ENCODE measurements at places on chromosomes 7 and 10. TPM values are rescaled to one million over a fixed set of nuclear protein-coding genes. Genes with fewer than 3 reads are reported as not detected.

DNA sequence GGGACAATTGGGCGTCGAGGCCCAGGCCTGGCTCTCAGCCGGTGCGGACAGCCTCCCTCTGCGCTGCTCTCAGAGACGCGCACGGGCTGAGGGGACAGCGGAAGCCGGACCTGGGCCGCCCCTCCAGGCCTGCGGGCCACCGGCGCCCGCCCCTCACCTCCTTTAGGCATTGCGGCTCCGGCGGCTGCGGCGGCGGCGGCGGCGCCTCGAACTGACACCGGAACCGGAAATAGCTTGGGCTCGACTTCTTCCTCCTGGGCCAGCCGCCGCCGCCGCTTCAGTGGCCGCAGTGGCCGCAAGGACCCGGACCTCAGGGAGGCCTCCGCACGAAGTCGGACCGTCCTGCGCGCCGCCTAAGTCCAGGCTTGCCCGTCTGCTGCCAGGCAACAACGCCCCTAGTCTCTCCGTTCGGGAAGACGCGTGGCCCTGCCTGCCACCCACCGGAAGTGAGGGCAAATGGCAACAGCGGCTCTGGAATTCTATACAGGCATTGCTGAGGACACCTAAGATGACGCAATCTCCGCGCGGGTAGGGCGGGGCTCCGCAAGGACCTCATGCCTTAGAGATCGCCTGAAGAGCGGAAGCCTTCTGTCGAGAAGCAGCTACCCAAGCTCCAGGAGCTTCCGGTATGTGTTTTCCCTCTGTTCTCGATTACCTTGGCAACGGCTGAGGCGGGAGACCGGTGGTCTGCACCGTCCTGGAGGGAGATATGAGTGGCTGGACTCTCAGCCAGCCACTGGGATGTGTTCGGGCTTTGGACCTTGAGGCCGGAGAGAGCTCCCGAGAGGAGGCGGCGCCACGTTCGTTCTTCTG is at the start of the genes BUD31 and PDAP1:
Gene BUD31, plus strand, starts transcription at position 591 of the 813 bp plus-strand sequence. CDS start 2,124 bp downstream, outside the sequence.
Gene PDAP1, minus strand, starts transcription at position 219 of the 813 bp plus-strand sequence. Its CDS starts 49 bp downstream, at position 170.
- DNase-seq = peak; percentile 93

GRCh38 chr10:30959836-30960210 is 71.8 kb downstream of the ZNF438 start:
- no peak for DNase-seq

- no peak for DNase-seq
Observed at GRCh38 chr7:46033592-46033991, 112.5 kb upstream of the IGFBP3 start.

The ACTR3C gene
- 18.1 TPM for total RNA-seq

The CPA4 gene
- 17.9 TPM for total RNA-seq

DNA sequence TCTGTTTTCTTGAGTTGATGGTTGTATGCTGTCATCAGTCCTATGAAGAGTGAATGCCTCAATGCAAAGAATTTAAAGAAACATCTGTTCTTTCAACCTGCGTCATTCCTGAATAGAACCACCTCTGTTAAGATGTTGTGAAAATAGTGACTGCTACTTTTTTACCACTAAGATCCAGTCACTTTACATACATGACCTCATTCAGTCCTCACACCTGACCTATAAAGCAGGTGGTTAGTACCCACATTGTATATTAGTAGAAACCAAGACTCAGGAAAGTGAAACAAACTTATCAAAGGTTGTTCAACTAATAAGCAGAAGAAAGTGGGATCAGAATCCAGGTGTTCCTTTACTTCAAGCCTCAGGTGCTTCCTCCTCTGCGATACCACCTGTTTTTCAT is 64.8 kb downstream of the ITGB8 start:
- DNase-seq = no peak

DNA sequence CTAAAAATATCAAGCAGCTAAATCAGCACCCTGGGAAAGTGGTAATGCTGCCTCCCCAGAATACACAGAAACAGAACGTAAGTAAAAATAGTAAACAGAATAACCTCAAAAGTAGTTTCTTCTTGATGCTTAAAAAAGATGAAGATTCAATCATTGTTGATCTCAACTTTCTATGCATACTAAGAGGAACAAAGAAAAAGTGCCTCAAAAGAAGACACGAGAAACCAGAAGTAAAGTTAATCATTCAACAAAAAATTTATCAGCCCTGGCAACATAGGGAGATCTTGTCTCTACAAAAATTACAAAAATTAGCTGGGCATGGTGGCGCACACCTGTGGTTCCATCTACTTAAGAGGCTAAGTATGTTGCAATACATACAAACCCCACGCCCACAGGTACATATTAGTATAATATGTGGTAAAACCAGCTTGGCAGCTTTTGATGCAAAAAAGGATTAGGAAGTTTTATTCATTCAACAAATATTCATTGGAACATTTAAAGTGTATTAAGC is 153.7 kb downstream of the NRBF2 start:
- no peak for DNase-seq

DNA sequence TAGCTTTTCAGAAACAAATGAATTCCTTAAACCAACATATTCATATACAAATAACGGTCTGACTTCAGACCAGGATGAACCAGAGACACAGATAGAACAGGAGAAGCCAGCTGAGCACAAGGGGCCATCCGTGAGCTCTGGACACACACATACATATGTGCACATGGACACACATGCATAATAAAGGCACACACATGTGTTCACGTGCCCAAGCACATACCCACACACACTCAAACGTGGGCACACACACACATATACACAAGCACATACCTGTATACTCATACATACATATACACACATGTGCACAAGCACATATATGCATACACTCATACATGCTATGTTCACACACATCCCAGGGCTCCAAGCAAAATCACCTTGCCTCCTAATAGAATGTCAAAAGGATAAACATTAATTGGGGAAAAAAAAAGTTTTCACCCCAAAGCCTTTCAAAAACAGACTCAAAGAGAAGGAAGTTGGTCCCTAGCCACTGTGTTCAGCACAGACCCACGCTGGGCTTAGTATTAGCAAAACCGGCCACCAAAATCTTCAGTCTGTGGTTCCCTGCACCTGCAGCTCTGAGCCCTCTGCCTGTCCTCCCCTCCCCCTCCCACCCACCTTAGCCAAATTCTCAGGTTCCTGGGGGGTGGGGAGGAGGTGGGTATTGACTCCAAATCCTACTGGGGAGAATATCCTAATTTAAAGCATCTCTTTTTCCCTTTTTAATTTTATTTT is 100.4 kb upstream of the MACROH2A2 start:
- no peak for DNase-seq

Measured in RPMI7951 (cell line).